ENCODE measurements at places on chromosomes 11 and 22. TPM values are rescaled to one million over a fixed set of nuclear protein-coding genes. Genes with fewer than 3 reads are reported as not detected.
A peak's percentile ranks its signal among the peaks of the same experiment; 100 is the strongest.

- peaks cover 8% of the 10 kb centered on the region for H3K27me3 ChIP-seq
- H3K36me3 ChIP-seq, result no peaks in the 10 kb centered on the region
Measured at GRCh38 chr22:27337676-27338075, 463.9 kb downstream of the MN1 start.

DNA sequence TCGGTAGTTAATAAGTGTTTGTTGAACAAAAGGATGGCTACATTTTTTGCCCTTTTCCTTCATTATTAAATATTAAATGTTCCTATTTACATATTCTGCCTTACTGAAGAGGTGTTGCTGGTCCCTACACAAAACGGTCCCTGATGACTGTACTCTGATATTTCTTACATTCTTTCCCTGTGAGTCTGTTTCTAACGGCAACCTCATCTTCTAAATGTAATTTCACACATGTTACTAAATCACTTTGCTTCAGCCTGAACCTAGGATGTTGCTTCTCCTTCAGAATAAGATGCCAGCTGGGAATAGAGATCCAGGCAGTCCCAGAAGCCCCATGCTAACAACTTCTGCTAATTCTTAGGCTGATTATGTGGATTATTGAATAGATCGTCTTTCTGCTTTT, 50.3 kb downstream of the SPON1 start:
- DNase-seq, result no peak
- no peak overlapping the region for H3K27ac ChIP-seq
- no peak overlapping the region for H3K4me3 ChIP-seq
- no peaks in the 10 kb centered on the region for H3K36me3 ChIP-seq
- H3K4me1 ChIP-seq, result peaks cover 2% of the 10 kb centered on the region

DNA sequence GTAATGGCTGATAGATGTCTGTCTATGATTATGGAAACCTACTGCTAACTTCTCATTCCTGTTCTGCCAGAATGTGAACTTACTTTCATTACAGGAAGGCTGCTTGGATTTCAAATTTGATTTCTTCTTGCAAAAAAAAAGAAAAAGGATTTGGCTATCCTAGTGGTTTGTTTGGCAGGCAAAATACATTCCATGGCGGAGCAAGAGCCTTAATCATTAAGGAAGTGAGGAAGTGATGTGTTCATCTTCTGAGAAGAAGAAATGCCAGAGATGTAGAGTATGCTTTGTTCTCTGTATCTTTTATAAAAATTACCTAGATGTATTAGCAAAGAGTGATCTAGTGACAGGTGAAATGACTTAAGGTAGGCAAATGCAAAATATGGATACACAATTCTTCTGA, 356.3 kb downstream of the SOX6 start:
- peaks cover 13% of the 10 kb centered on the region for H3K4me1 ChIP-seq
- no peaks in the 10 kb centered on the region for H3K36me3 ChIP-seq
- no peaks in the 10 kb centered on the region for H3K27me3 ChIP-seq
- no peak overlapping the region for H3K27ac ChIP-seq
- no peak for DNase-seq

GRCh38 chr11:33734441-33735270, 1.6 kb downstream of the CD59 start:
- no peak for DNase-seq
- H3K36me3 ChIP-seq, result no peaks in the 10 kb centered on the region
- H3K27me3 ChIP-seq, result peaks cover 12% of the 10 kb centered on the region
- peaks cover 26% of the 10 kb centered on the region for H3K4me1 ChIP-seq

GRCh38 chr22:37428649-37429586, 1.6 kb upstream of the ELFN2 start:
- no peak overlapping the region for H3K27ac ChIP-seq
- peak; percentile 81 for DNase-seq
- H3K36me3 ChIP-seq, result no peaks in the 10 kb centered on the region
- peak overlapping the region; percentile 47 for H3K4me3 ChIP-seq

GRCh38 chr11:122746050-122746478, 90.5 kb downstream of the UBASH3B start:
- no peak overlapping the region for H3K4me3 ChIP-seq
- no peaks in the 10 kb centered on the region for H3K36me3 ChIP-seq
- peaks cover 8% of the 10 kb centered on the region for H3K4me1 ChIP-seq
- no peak for DNase-seq
- H3K27me3 ChIP-seq, result no peaks in the 10 kb centered on the region
- no peak overlapping the region for H3K27ac ChIP-seq

DNA sequence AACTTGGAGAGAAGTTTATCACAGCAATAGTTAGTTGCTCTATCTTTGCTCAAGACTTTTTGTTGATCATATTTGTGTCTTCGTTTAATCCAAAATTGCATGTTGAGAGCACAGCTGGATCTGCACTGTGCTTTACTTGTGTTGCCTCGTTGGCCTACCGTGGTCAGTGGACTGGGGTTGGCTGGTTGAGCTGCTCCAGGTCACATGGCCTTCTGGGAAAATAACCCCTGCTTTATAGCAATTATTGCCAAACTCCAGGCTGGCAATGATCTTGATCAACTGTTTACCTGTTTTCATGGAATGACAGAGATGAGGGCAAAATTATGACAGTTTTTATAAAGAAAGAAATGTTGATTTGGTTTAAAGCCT, 5.7 kb upstream of the PLET1 start:
- no peaks in the 10 kb centered on the region for H3K36me3 ChIP-seq
- H3K4me3 ChIP-seq, result no peak overlapping the region
- H3K27me3 ChIP-seq, result no peaks in the 10 kb centered on the region
- no peak for DNase-seq
- peaks cover 7% of the 10 kb centered on the region for H3K4me1 ChIP-seq

DNA sequence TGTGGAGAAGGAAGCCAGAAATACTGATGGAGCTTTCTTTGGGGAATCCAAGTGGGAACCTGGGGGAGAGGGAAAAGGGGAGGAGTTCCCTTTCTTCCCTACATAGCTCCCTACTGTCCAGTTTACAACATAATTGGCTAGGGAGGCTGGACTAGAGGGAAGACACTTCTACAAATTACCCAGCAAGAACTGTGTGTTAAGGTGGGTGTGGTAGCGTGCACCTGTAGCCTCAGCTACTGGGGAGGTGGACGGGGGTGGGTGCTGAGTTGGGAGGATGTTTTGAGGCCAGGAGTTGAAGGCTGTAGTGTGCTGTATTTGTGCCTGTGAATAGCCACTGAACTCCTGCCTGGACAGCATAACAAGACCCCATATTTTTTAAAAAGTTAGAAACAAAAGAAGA, 74.0 kb downstream of the NAV2 start:
- H3K4me1 ChIP-seq, result peaks cover 31% of the 10 kb centered on the region
- H3K36me3 ChIP-seq, result peaks cover 5% of the 10 kb centered on the region
- H3K4me3 ChIP-seq, result no peak overlapping the region
- no peak overlapping the region for H3K27ac ChIP-seq
- H3K27me3 ChIP-seq, result no peaks in the 10 kb centered on the region
- no peak for DNase-seq

GRCh38 chr22:21569459-21570170, 2.1 kb downstream of the UBE2L3 start:
- peak overlapping the region; percentile 95 for H3K4me3 ChIP-seq
- no peaks in the 10 kb centered on the region for H3K27me3 ChIP-seq
- peak overlapping the region; percentile 58 for H3K27ac ChIP-seq
- DNase-seq, result no peak
- H3K4me1 ChIP-seq, result peaks cover 43% of the 10 kb centered on the region
- H3K36me3 ChIP-seq, result peaks cover 4% of the 10 kb centered on the region

DNA sequence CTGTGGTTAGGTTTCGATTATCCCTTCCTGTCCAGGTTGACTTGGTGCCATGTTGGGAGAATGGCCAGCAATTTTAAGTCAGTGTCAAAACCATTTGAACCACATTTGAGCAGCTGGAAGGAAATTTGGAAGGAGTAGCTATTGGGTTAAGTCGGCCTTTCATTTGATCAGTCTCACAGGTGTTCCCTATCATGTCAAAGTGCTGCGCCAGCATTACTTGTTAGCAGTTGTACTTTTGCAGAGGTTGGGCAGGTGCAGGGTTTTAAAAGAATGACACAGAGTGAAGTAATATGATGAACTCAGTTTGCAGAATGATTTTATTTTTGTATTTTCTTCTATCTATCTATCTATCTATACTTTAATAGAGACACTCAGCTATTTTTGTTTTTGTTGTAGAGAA, 6.4 kb upstream of the TYMP start:
- H3K4me1 ChIP-seq, result peaks cover 7% of the 10 kb centered on the region
- H3K27me3 ChIP-seq, result peaks cover 44% of the 10 kb centered on the region
- H3K27ac ChIP-seq, result no peak overlapping the region
- DNase-seq, result no peak
- no peaks in the 10 kb centered on the region for H3K36me3 ChIP-seq

SLC25A45 gene
- total RNA-seq, result 2.5 TPM

SLC25A18 gene
- 2.1 TPM for total RNA-seq

DNA sequence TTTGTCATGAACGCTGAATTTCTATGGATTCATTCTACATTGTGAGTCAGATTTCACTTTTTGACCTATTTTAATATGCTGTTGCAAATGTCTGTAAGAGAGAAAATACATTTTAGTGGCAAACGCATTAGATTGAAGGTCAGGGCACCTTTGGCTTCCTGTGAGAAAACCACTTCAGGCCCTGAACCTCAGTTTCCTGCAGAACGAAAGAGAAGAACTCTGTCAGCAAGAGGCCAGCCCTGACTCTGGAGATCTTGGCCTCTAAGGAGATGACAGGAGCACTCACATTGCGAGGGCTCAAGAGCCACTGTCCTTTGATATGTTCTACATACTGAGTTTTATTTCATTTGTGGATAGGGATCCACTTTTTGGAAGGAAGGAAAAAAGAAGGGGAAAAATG, 83.6 kb downstream of the KCNJ1 start:
- DNase-seq, result no peak
- H3K36me3 ChIP-seq, result no peaks in the 10 kb centered on the region
- peak overlapping the region; percentile 78 for H3K27ac ChIP-seq
- peaks cover 51% of the 10 kb centered on the region for H3K4me1 ChIP-seq

DNA sequence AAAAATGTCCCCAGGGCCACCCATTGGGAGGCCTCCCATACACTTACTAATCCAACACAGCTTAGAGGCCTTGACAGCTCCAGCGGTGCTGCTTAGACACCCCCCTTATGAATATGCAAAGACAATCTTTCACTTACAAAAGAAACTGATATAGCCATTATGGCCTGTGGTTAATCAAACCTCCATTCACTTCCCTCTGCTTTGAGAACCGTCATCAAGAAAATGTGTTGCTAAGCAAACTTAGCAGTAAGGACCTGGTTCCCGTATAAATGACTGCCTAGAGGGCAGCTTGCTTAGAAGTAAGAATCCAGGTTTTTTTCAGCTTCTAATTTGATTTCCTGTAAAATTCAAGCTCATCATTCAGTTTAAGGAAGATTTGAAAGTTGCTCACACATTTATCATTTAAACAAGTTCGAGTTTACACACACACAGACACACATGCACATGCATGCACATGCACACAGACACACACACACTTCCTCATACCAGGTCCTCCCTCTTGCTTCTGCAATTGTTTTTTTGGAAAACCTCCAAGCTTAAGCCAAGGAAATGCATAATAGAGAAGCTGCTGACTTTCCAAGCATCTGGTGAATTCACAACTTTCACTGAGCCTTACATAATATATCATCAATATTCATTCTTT, 137.7 kb upstream of the BLID start:
- H3K4me1 ChIP-seq, result peaks cover 14% of the 10 kb centered on the region
- peaks cover 8% of the 10 kb centered on the region for H3K36me3 ChIP-seq
- H3K27ac ChIP-seq, result no peak overlapping the region
- H3K4me3 ChIP-seq, result no peak overlapping the region
- DNase-seq, result no peak

- H3K27ac ChIP-seq, result no peak overlapping the region
- no peak overlapping the region for H3K4me3 ChIP-seq
- no peak for DNase-seq
- H3K4me1 ChIP-seq, result peaks cover 68% of the 10 kb centered on the region
- H3K27me3 ChIP-seq, result no peaks in the 10 kb centered on the region
Measured at GRCh38 chr11:121235057-121235456, 57.5 kb upstream of the SC5D start.

SLN gene
- not detected for total RNA-seq

DEUP1 gene
- 0.44 TPM for total RNA-seq

DNA sequence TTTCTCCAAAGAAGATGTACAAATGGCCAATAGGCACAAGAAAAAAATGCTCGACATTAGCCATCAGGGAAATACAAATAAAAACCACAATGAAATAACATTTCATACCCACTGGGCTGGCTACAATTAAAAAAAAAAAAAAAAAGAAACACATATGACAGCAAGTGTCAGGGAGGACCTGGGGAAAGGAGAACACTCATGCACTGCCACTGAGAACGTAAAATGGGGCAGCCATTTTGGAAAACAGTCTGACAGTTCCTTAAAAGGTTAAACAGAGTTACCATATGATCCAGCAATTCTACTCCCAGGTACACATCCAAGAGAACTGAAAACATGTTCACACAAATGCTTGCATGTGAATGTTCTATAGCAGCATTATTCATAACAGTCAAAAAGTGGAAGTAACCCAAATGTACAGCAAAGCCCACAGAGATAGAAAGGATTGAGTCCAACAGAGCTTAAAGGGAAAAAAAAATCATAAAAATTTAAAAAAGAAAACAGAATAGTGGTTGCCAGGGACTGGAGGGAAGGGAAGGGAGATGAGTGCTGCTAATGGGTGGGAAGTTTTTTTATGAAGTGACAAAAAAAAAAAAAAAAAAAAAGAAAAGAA, 48.4 kb upstream of the CYP2D6 start:
- H3K36me3 ChIP-seq, result peaks cover 17% of the 10 kb centered on the region
- no peak overlapping the region for H3K4me3 ChIP-seq
- no peaks in the 10 kb centered on the region for H3K27me3 ChIP-seq

- peak; percentile 56 for DNase-seq
- peaks cover 13% of the 10 kb centered on the region for H3K36me3 ChIP-seq
- H3K27me3 ChIP-seq, result peaks cover 3% of the 10 kb centered on the region
- H3K4me1 ChIP-seq, result peaks cover 26% of the 10 kb centered on the region
- H3K4me3 ChIP-seq, result no peak overlapping the region
- H3K27ac ChIP-seq, result no peak overlapping the region
Measured at GRCh38 chr11:838441-839279, 3.7 kb downstream of the POLR2L start.

HEPACAM gene
- not detected for total RNA-seq

GRCh38 chr11:2187280-2187707, 15.7 kb upstream of the TH start:
- H3K27me3 ChIP-seq, result peaks cover 5% of the 10 kb centered on the region
- no peaks in the 10 kb centered on the region for H3K4me1 ChIP-seq
- no peak for DNase-seq
- H3K27ac ChIP-seq, result no peak overlapping the region

- H3K36me3 ChIP-seq, result no peaks in the 10 kb centered on the region
- no peak overlapping the region for H3K4me3 ChIP-seq
- DNase-seq, result no peak
- H3K27ac ChIP-seq, result no peak overlapping the region
Measured at GRCh38 chr11:18254781-18255361, 6.4 kb upstream of the SAA2 start.

- no peaks in the 10 kb centered on the region for H3K27me3 ChIP-seq
- H3K27ac ChIP-seq, result peak overlapping the region; percentile 67
- DNase-seq, result no peak
- peaks cover 38% of the 10 kb centered on the region for H3K4me1 ChIP-seq
- H3K36me3 ChIP-seq, result peaks cover 7% of the 10 kb centered on the region
- no peak overlapping the region for H3K4me3 ChIP-seq
Measured at GRCh38 chr11:72426103-72426757, 8.1 kb downstream of the CLPB start.

- no peak overlapping the region for H3K27ac ChIP-seq
- no peaks in the 10 kb centered on the region for H3K27me3 ChIP-seq
- no peaks in the 10 kb centered on the region for H3K4me1 ChIP-seq
- no peak overlapping the region for H3K4me3 ChIP-seq
- H3K36me3 ChIP-seq, result no peaks in the 10 kb centered on the region
- no peak for DNase-seq
Measured at GRCh38 chr11:73206801-73207200, 11.3 kb upstream of the P2RY2 start.

ARVCF gene
- 65.4 TPM for total RNA-seq
